Fibroblast of skin of right quadriceps (primary cell): ENCODE measurements at places on chromosomes 4 and X.

DNA sequence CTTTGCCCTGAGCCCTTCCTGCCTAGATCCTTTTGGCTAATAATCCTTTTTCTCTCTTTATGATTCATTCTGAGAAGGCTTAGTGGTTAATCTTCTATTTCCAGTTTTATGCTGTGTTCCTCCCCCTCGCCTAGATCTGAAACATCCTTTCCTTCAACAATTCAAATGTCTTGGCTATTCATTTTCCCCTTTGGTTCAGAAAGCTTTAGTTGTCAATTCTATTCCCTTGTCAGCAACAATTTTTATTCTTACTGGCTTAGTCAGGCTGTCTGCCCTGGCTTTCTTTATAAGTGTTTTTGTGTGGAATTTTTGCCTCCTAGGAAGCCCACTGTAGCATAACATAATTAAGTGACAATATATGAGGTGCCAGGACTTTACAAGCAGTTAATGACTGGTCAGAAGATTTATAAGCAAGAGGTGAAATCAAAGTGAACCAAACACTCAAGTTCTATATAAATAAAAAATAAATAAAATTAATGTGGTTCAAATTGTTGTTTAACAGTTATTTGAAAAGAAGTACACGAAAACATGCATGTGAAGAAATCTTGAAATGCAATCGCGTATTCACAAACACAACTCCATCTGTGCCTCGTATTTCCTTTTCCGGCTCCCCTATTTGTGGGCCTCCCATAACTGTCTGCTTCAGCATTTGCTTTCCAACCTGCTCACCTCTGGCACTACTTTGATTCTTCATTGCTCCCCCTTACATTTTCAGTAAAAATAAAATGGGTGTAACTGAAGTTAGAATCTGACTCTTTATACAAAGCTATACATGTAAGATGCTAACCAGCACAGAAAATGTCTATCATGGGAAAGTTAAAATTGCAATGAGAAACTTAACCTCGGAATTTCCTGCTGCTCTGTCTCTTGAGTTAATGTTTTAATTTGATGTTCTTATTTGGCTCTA is 235.4 kb downstream of the SPRY1 start:
- DNase-seq: peak; percentile 77

GRCh38 chr4:155774033-155774432 is 15.2 kb downstream of the GUCY1B1 start:
- DNase-seq: no peak

GRCh38 chr4:137531986-137532868 is at the start of gene PCDH18:
TSS of gene PCDH18 (minus strand) at chr4:137532494. CDS start at chr4:137532088, 406 bp downstream.
- peak; percentile 100 for DNase-seq

- no peak for DNase-seq
Measured at GRCh38 chr4:112288455-112288854, 2.8 kb upstream of the TIFA start.

DNA sequence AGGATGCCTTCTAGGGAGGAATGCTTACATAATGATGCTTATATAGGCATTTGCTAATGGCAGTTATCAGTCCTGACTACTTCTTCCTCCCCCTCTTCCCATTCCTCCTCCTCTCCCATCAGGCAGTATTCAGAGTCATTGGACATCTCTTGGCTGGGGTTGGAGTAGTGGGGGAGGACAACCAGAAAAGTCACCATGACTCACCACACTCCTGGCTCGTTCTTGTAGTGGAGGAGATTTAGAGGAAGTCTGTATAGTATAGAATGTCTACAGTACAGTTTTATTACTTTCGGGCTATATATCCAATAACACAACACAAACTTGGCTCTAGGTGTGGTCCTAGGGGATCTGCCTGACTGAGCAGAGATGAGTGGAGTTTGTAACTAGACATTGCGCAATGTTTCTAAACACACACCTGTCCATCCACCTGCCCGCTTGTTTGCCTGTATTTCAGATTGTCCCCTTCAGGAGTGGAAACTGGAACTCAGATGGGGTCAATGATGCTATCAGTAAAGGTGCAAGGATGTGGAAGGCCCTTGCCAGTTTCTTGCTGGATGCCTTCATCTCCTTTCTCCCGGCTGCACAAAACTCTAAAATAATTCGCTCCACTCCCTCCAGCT is 27.9 kb upstream of the KIAA1210 start:
- DNase-seq: peak; percentile 88

DNA sequence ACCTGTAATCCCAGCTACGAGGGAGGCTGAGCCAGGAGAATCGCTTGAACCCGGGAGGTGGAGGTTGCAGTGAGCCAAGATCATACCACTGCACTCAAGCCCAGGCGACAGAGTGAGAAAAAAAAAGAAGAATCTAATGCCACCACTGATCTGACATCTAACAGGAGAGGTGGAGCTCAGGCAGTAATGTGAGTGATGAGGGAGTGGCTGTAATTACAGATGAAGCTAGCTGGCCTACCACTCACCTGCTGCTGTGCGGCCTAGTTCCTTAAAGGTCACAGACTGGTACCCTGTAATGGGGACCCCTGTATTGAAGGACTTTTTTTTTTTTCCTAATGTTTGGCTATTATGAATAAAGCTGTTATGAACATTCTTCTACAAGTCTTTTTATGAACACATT is 25.3 kb upstream of the GABRE start:
- no peak for DNase-seq

- no peak for DNase-seq
Measured at GRCh38 chrX:97938706-97939105, 1055.0 kb downstream of the RPA4 start.

DNA sequence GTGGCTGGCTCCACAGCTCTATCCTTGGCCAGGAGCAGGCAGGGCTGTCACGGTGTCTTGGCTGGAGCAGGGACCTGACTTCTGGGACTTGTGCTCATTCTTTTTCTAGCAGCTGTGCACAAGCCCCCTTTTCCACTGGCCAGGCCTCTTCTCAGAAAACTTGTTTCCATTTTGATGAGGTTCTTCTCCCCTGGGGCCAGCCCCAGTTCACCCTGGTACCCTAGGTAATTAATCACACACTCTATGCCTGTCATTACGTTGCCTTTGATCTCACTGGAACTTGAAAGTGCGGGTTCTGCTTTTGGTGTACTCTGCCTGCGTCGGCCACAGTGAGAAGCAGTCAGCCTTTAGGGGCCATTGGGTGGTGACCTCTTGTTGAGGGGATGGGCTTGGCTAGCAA is 26.6 kb downstream of the DRD5 start:
- DNase-seq: no peak

GRCh38 chr4:3874525-3875110 is 108.4 kb downstream of the ADRA2C start:
- DNase-seq: no peak
